ENCODE measurements at places on chromosomes 11 and 22.

GRCh38 chr11:45684440-45684839 is 19.0 kb upstream of the CHST1 start:
- no peak for DNase-seq

DNA sequence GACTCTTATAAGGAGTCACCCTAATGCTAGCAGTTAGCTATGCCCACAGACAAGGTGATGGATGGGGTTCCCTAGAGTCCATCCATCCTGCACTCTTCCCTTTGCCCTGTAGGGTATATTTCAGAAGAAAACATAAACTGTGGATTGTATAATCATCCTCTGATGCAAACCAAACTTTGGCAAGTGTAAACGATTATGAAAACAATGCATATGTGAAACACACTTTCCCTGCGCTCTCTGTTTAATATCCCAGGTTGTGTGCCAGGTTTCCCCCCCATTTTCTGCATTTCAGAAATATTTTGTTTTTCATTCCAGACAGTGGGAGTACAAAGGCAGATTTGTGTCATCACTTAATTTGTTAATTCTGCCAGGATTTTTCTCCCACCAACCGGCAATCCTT is 110.0 kb downstream of the LDLRAD3 start:
- no peak for DNase-seq

- no peak for DNase-seq
Observed at GRCh38 chr11:84224042-84224441, 937.9 kb upstream of the CCDC90B start.

- DNase-seq = no peak
Observed at GRCh38 chr11:128619540-128620308, 32.4 kb upstream of the ETS1 start.

DNA sequence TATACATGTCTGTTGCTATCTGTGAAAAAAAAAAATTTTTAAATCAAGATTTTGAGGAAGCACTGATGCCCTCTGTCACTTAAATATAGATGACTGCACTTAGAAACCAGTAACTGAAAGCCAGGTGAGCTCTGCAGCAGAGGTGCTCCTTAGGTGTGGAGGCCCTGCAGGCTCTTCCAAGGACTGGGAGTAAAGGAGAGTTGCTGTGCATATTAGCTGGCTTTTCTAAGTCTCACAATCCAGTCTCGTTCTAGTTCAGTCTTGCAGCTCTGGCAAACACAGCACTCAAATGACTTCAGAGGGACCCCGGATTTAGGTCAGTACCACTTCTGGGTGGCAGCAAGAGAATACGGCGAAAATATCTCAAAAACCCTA is 61.0 kb downstream of the LARGE2 start:
- DNase-seq = no peak

- DNase-seq = no peak
Observed at GRCh38 chr11:1565904-1566247, 6.2 kb downstream of the DUSP8 start.

DNA sequence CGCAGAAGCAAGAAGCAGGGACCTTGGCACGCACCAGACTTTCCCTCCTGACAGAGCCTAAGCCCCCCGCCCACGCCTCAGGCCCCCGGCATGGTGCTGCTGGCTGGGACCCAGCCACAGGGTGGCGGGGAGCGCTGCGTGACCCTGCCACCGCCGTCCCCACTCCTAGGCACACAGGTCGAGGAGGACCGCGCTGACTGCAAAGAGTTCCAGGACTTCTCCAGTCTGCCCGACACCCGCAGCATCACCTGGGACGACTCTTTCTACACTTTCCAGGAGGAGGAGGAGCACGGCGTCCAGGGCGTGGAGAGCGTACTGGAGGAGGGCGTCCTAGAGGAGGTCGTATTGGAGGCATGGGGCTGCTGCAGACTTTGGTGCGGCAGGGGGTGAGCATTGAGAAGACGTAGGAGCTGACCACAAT is 103.7 kb downstream of the TRIM51G start:
- no peak for DNase-seq

- DNase-seq = no peak
Observed at GRCh38 chr11:35247863-35248262, 108.9 kb downstream of the CD44 start.

All from esophagus squamous epithelium (tissue), 5 donors.